Activated CD8-positive, alpha-beta memory T cell treated with anti-CD3 and anti-CD28 coated beads for 4 hours (primary cell): ENCODE measurements at places on chromosomes 4 and X.

DNA sequence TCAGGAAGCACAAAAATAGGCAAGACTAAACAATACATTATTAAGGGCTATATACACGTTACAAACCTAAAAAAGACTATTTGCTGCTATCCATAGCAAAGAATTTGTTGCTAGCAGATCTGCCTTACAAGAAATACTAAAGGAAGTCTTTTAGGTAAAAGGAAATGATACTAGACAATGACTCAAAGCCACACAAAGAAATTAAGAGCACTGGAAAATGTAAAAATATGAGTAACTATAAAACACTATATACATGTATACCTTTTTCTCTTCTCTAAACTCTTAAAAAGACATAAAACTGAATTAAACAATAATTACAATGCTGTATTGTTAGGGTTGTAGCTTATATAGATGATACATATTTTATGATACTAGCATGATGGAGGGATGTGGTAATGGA, 25.7 kb downstream of the SLC9A7 start:
- DNase-seq: no peak

- DNase-seq: no peak
Observed at GRCh38 chr4:16056681-16057385, 27.0 kb downstream of the PROM1 start.

DNA sequence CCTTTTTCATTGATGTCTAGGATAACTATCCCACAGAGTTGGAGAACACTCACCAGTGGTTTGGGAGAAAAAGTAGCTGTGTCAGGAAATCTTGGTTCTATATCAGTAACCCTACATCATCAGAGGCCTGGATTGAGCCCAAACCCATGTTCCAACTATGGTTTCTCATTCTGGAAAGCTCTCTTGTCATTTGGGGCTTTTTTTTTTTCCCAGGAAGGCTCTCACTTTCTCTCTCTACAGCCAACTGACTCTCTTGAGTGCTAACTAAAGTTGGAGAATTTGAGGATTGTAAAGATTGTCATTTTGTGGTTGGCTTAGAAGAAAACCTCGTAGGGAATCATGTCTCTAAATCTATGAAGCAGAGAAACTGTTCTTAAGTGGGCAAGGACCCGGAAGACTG, 228.2 kb upstream of the DIPK2B start:
- no peak for DNase-seq

DNA sequence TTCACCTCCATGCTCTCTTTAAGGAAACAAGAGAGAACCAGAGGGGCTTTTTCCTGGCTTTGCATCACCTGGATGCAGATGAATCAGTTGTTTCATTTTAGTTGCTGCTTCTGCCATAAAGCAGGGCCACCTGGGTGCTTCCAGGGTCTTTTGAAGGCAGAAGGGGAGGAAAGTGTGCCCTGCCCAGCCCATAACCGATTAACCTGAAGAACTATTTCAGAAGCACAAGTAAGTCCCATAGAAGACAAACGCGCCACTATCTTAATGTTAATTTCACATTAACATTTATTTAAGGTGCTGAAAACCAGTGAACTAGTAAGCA, 32.1 kb downstream of the IRF2 start:
- DNase-seq: no peak

DNA sequence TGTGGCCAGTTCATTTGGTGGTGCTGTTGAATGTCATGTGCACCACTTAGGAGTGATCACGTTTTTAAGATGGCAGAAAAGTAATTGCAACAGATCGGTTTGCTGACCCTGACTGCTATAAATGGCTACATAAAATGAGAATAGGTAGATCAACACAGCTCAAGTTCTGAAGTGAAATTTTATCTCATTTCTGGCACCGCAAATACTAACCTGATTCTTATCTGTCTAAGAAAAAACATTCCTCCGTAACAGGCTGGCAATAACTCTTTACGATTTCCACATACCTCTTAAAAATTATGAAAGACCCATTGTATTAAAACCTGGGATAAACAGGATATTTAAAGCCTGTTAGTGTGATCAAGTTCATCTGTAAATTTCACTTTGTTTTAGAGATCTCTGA, 387.5 kb downstream of the PDGFC start:
- no peak for DNase-seq

DNA sequence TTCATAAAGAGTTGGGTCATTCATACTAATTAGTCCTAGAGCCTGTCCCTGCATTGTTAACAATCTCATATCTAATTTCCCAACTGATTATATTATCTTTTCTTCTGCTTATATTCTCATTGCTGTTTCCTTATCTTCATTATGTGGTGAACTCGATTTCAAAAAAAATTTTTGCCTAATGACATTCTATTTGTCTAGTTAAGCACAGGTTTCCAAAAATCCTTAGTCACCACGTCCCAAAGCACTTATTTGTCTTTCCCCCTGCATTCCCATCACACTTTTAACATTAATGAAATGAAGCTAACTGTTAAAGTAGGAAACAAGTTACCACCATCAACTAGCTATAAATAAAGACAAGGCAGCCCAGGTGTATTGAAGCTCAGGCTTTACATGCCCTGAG, 131.1 kb downstream of the IQCM start:
- no peak for DNase-seq

DNA sequence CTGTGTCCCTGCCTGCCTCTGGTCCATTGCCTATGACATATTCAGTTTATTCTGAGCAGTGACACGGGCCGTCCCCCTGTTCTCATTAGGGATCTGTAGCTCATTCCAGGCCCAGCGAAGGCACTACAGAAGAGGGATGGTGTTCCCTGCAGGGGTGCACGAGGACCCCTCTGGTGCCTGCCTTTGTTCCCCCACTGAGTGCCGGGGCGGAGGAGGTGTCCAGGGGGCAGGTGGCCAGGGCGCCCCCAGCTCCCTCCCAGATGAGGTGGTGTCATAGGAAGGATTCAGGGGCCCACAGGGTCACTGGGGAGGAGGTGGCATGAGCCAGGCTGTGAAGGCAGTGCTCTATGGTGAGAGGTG, 61.0 kb downstream of the SORCS2 start:
- DNase-seq: no peak

DNA sequence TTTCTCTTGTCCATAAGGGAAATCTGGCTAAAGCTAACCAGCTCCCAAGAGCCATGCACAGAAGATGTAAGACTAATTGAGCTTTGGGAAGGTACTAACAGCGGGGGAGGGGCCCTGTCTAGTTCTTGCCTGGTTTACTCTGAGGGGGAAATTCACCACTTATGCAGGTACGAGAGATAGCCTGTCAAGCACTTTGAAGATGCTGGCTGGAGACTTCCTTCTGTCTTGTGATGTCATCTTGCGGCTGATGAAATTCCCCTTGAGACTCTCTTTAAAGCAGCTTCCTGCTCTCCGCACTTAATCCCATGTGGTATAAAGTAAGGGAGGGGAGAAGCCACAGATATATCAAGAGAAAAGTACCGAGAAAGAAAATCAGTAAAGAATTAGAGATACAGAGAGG, 345.3 kb downstream of the MAPK10 start:
- no peak for DNase-seq

DNA sequence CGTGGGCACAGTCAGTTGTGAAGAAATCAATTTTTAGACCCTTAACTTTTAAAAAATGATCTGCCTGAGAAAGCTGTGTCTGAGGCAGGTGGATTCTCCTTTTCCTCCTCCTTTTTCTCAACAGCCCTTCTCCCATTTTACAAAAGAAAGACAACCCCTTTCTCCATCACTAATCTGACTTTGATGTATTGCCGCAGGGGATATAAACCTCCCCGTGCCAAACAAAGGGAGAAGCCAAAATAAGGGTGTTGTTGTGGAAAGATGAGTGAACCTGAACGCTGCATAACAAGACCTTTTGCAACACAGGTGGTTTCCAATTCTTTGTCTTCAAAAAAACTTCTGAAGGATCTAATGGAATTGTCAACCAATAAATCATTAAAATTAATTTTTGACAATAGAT, 8.4 kb upstream of the FHL1 start:
- DNase-seq: no peak

DNA sequence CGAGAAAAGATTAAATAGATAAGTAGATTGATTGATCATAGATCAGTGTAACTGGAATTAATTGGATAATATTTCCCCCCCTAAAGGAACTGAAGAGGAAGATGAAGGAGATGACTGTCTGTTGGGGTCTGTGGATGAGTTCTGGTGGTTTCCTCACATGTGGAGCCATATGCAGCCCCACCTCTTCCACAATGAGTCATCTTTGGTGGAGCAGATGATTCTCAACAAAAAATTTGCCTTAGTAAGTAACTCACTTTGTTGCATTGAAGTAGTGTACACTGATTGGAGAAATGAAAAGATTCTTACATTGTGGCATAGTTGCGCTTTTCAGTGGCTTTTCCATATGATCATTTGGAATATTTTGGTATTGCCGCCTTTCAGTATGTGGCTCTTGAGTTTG, 80.4 kb downstream of the NDST3 start:
- DNase-seq: no peak

DNA sequence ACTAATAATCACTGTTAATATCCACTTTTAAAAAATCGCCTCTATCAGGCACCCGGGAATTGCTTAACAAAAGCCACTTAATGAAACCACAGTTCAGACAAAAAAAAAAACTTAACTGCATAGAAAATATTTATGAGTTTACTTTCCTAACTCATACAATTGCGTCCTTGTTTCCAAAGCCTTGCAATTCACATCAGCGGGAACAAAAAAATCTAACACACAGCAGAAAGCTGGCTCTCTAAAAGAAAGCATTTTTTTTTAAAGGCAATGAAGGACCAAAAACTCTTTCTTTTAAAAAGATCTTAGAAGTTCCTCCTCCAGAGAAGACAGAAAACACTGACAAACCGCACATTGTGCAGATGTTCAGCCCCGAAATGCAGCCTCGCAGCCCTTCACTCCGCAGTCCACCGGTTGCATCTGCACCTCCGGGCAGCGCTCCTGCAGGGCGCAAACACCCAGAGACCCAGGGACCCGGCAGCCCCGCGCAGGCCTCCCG, 812 bp downstream of the FAT1 start:
- DNase-seq: no peak

DNA sequence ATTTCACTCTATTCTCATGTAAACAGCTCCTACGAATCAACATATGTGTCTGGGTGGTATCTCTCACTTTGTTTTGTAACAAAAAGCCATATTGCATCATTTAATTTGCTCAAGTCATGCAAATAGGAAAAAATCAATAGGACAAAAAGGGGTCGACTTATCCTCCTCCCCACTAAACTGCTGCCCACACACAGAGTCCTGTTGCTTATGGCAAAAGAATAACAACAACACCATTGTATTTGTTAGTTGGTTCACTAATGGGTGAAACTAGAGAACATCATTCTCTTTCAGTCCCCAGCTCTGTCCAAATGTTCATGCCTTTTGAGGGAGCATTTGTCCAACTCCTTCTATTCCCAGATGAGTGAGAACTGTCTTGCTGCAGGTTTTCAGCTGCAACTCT, 2.1 kb downstream of the HHIP start:
- no peak for DNase-seq

GRCh38 chr4:23135792-23136645, 443.3 kb downstream of the GBA3 start:
- DNase-seq: no peak

GRCh38 chrX:87374324-87374723, 143.3 kb upstream of the KLHL4 start:
- no peak for DNase-seq

- DNase-seq: no peak
Observed at GRCh38 chrX:110420771-110421499, 62.3 kb downstream of the RTL9 start.

DNA sequence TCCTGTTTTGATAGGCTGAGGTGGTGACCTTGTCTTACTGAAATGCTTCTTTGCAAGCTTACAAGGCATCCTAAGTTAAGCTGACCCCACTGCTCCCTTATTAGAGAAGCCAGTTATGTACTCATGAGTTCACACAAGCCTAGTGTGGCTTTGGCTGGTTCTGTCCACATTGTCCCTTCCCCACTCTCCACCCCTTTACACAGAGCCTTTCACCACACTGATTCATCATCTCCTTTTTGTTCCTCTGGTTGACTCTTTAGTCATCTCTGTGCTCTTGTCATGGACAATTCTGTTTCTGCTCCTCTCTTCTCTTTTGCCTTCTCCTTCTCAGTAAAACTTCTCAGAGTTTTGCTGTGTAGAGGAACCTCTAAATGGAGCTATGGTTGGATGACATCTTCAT, 4.9 kb downstream of the CHRNA9 start:
- no peak for DNase-seq

GRCh38 chr4:89299153-89299791, 8.3 kb downstream of the GPRIN3 start:
- DNase-seq: no peak

DNA sequence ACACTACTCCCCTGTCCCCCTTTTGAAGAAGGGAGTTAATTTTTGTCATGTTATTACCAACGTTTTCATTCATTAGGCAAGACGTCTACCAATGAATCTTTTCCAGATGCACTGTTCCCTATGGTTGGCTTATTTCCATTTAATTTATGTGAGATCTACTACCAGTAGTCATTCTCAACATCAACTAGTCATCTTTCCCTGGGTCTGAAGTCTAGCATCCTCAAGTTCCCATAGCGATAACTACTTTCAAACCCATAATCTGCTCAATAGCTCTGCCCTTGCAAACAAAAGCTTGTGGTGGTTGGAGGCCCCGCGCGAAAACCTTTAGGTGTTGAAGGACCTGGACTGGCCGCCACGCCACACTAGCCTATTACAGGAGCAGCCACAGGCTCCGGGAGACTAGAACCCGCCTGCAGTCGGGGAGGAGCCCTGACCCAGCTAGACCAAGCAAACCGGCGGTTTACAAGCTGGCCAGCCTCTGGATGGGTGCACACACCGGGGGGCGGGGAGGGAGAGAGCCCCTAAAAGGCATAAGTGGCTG, 746 bp downstream of the PPAT start:
- DNase-seq: no peak

DNA sequence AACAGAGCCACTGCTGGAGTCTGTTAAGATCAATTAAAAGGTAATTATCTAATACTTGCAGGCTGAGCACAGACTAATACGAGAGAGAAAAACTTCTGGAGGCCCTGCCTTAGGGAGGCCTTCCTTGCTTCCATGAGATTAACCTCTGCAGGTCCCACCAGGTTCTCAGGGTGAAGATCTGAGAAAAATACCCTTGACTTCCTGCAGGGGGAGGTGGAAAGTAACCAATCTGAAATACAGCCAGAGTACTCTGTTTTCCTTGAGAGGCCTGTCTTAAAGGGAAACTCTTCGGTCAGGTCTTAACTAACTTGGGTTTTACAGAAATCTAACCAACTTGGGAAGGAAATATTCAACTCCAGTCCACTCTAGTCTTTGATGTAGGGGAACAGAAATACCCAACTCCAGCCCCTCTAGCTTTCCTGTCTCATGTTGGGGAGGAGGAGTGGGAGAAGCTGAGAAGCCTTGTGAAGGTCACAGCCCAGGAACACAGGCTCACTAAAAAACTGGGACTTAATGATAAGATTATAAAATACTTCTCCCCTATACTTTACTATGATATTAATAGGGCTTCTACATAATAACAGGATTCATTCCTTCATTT, 77.1 kb downstream of the TBCK start:
- no peak for DNase-seq
